ENCODE measurements at places on chromosomes 3 and 15.

DNA sequence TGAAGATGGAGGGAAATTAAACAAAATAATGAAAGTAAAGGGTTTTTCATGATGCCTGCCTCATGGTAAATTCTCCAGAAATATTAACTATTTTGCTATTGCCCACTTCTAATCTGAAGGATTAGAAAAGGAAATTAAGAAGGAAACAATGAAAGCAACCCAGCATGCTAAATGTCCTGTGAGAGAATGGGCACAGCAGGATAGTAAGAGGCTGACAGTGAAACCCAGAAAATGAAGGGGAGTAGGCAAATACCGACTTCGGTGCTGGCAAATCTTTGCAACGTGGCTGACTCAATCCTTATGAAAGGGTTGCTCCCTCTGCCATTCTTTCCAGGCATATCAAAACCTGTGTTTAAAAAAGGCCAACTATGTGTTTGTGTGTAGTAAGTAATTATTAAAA is 147.5 kb upstream of the SYNPR start:
- no peak for DNase-seq

DNA sequence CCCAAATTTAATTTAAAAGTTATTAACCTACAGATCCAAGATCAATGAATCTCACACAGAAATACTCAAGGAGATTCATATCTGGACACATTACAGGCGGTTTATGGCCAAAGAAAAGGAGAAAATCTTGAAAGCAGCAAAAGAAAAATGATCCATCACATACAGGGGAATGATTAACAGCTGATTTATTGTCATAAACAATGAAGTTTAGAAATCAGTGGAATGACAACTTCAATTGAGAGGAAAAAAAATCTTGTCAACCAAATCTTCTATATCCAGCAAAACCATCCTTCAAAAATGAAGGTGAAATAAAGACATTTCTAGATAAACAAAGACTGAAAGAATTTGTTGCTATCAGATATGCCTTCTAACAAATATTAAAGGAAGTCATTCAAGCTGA is 156.2 kb upstream of the SEMA6D start:
- no peak for DNase-seq

DNA sequence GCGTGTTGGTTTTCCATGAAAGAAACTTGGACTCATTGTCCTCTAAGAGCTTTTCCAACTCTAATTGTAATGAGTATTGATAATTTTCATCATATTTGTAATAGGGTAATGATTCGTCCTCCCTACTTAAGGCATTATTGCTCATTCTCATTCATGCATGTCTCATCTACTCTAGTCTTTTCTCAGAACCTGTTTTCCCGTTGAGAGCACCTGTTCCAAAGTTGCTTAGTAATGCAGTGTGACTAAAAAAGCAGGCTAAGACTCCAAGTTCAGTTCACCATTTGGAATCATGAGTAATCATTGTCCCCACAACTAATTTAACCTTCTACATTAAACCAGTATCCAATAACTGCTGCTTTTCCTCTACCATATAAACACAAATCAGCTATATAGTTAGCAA is 84.0 kb downstream of the FILIP1L start:
- no peak for DNase-seq

- no peak for DNase-seq
Observed at GRCh38 chr3:171528102-171528501, 67.9 kb upstream of the TNIK start.

DNA sequence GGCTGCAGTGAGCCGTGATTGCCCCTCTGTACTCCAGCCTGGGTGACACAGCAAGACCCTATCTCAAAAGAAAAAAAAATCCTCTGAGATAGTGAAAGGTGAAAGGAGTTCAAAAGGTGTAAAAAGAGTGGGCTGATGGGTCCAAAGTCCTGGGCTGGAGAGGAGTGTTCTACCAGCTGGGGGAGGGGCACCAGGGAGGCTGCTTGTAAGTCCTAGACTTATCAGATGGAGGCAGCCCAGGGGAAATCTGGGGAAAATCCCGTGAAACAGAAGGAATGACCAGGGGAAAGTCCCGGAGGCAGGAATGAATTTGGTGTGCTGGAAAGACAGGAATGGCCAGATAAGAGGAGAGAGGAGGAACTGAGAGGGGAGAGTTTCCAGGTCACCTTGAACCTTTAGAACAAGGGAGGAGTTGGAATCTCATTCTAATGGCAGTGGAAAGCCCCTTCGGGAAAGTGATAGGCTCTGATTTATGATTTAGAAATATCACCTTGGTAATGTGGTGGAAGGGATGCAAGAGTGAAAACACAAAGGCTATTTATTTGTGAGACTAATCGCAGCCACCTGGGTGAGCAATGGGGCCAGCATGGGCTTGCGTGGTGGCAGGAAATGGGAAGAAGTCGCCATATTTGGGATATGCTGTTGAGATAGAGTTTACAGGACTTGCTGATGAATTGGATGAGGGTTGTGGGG is 23.4 kb upstream of the PPP4R2 start:
- no peak for DNase-seq

DNA sequence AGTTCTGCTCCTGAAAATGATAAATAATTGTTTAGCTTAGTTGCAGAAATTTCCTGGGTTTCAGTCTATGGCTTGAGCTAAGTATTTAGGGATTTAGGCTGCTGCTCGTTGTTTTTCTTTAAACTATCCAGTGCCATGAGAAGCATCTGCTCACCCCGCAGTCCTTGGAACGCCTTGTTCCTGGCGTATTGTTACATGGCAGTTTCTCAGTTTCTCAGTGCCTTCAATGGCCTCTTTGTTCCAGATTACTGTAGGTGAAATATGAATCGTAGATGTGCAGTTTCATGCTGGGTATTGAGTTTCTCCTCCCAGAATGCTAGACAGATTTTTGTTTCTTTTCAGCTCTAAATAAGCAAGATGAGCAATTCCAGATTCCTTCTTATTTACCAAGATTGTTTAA is 269.5 kb upstream of the GBE1 start:
- no peak for DNase-seq

GRCh38 chr15:85717212-85717611 is 77.5 kb downstream of the KLHL25 start:
- no peak for DNase-seq

GRCh38 chr3:100044369-100044768 is 69.9 kb downstream of the FILIP1L start:
- DNase-seq = no peak

DNA sequence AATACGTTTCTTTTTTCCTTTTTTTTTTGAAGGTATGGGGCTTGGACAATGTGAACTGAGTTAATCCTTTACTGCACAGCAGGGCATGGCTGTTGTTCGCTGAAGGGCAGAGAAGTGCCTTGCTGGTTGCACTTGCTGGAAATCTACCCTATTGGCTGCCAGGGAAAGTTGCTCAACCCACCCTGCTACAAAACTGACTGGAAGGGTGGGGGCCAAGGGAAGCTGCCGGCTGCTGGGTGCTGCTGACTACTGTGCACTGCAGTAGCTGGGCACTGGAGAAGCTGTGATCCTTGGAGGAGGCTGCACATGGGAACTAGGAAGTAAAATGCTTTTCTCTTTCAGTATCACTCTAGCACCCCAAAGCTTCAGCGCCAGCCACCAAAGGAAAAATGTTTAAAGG is 70.5 kb downstream of the ETV5 start:
- DNase-seq = no peak

DNA sequence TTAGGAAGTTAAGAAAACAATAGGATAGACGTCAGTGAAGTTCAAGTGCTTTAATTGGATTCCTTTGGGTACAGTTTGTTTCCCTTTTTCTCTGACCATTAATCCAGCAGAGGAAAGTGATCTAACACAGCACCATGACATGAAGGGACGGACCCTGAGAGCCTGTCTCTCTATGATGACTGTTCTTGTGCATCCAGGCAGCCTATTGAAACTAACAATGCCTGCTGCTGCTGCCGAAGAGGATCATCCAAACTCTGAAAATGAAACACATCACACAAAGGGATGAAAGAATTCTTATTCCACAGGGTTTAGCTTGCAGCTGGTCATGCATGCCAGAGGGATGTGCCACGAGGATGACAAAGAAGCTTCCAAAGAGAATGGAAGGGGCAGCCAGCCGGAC is 75.5 kb downstream of the ZBTB20 start:
- DNase-seq = no peak

Data from NCI-H2081 treated with DMSO at 0.1 percent for 48 hours (cell line).